ENCODE measurements at places on chromosomes 2 and 18.

GRCh38 chr18:25192065-25192464 is 159.9 kb downstream of the ZNF521 start:
- DNase-seq: no peak

DNA sequence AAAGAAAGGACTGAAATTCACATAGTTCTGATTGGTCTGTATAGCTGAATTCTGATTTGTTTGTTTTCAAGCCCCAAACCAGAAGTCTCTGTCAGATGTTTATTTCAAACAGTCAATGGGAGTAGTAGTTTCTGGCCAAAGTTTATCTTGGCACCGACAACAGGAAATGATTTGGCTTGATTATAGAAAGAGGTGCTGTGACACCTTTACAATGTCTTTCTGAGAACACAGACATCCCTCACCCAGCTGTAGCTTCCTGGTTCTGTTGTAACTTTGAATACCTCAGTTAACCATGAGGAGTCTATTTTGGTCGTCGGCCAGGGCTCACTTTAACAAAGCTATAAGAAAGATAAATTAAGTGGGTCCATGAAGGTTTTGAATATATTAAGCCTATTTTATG is 545.0 kb upstream of the ZNF804A start:
- DNase-seq: no peak

DNA sequence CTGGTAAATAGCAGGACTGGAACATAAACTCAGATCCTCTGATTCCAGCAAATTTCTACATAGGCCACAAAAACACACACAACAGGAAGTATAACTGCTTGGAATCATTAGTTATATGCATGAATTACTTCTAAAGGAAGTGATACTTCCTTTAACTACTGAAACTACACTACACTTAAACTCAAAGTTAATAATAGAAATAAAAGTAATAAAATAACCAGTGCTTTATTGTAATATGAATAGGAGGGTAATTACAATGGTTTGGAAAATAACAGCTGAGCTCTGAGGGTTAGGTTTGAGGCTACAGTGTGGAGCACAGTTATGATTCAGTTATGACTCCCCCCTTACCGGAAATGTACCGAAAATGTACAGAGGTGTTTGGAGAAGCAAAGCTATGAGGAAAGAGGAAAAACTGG is 18.5 kb upstream of the POLI start:
- no peak for DNase-seq

DNA sequence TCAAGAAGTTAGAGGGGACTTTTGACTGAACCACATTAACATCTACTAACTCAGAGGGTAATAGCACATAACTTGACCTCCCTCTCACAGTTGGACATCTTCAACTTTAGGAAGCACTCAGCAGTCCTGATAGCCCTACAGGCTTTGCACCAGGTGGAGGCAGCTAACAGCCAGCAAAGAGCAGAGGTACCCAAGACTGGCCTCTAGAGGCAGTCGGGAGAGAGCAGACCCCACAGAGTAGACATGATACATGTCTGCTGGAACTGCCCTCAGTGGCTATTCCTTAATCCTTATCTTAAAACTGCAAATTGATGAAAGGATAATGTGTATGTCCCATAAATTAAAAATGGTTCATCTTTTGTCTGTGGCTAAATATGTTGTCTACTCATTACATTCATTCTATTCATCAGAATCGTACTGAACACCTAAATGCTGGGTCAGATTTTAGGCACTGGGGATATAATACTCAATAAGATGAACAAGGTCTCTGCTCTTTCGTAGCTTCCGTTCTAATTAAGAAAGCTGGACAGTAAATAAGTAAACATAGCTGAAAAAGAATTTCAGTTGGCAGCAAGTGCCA is 49.8 kb downstream of the CAB39 start:
- no peak for DNase-seq

DNA sequence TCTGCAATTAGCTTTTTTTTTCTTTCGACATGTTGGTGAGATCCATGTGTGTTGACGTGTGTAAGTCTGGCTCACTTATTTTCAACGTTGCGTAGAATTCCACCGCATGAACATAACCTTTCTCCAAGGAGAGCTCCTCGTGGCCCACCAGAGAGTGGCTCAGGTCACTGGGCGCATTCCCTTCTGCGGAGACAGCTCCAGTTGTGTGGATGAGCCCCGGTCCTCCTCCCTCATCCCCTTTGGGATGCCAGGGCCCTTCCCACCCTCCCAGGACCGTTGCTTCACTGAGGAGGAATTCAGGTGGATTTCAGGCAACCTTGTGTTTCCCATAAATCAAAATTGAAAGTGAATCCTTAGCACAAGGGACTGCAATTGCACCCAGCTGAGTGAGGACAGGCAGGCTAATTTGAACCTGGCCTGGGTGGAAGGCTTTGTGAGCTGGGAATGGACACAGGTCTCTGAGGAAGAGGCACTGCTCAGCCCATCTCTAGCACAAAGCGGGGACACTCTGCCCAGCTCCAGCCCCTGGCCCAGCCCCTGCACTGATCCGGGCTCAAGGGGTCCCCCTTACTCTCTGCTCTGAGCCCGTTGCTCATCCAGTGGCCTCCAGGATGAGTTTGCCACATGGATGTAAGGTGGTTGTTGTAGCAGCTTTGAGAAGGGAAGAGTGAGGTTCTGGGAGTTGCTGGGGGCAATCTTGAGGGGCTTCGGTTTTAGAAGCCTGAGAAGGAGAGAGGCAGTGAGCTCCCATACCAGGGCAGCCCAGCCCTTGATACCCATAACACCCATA is 57.8 kb upstream of the HAAO start:
- no peak for DNase-seq

DNA sequence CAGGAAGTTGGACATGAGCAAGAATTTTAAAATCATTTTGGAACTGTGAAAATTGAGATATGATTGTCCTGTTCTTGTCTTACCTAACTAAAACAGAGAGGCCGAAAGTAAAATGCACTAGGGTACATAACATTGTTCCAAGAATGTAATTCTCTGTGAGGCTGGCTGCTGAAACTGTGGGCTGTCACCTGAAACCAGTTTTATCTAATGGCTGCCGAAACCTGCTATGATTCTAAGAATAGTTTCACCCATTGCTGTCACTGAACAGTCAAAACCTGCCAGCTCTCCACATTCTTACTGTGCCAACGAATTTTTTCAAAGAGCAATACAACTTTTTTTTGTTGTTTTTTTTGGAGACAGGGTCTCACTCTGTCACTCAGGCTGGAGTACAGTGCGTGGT is 119.3 kb upstream of the ZSWIM2 start:
- no peak for DNase-seq

DNA sequence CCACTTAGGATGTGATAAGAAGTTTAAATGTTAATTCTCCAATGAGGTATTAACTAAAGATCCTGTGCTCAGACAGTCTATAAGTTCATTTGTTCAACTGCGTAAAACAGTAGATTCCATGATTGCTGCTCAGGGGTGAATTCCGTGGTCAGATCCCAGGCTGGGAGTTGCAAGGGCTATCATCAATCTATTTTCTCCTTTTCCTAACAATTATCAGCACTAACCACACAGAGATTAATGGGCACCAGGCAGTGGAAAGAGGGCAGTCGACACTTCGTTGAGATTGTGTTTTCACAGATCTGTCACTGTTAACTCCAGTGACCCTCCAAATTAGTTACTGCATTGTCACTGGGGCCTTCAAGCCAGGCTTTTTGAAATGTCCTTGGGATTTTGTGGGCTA is 154.1 kb upstream of the SPRED2 start:
- no peak for DNase-seq

- no peak for DNase-seq
These were observed 6.6 kb upstream of the NCK2 start for GRCh38 chr2:105737980-105738657.

GRCh38 chr2:75607400-75607798 is 39.2 kb upstream of the MRPL19 start:
- no peak for DNase-seq

DNA sequence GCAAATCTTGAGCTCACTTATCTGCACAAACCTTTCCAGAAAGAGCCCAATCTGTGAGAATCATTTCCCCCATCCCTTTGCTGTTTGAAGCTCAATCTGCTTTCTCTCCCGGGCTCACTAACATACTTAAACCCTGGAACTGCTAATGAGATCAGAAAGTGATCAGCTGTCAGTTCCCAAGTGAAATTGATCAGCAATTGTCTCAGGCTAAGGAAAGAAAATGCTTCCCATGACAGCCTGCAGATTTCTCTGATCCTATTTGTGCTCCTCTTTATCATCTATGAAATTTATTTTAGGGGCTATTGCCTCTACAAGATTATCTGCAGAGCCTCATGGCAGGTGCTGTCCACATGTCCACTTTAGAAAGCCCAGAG is 239.0 kb upstream of the CXCR4 start:
- DNase-seq: no peak

DNA sequence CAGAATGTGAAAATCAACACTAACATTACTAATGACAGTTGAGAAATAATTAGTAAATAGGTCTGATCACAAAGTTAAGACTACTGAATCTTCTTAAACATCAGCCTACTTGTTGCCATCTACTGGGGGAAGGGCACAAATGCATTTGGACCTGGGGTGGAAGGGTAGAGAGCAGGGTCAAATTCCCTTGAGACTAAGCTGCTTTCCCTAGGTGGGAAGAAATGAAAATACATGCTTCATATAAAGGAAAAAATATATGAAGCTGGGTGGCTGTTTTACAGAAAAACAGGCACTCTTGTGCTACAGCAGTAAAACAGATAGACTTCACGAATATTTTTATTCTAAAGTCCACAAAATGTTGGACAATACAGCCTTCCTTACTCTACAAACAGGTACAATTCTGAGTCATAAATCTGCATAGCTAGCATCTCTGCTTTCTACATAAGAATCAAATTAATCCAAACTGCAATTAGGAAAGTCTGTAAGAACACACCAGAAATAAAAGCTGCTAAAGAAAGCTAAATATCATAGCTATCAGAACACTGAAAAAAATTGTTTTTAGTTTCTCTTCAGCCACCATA is 10.9 kb downstream of the TRIP12 start:
- no peak for DNase-seq

DNA sequence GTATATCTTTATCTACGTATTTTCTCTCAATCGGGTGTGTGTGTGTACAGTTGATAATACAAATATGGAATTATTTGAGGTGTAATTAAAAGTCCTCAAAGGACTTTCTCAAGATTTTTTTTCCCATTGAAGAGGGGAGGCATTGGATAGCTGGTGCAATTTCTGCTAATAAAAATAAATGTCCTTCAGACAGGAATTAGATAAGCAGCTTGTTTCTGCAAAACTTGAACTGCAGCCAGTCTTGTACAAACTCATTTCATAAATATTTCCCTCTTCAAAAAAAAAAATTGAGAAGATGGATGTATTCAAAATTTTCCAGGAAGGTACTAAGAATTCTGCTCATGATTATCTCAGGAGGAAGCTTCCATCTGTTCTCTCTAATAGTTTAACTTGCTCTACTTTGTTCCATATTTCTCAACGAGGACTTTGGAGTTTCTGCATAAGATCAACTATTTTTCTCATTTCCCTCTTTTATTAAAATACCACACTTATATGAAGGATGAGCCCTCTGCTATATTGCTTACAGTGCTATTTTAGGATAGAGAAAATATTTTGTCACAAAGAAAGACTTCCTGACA is 33.0 kb upstream of the GLS start:
- no peak for DNase-seq

- DNase-seq: no peak
These were observed 195.9 kb upstream of the DTNA start for GRCh38 chr18:34514238-34514637.

- no peak for DNase-seq
These were observed 488.7 kb upstream of the SLC39A10 start for GRCh38 chr2:195168369-195168768.

GRCh38 chr2:20450201-20450999 is 3.5 kb downstream of the RHOB start:
- no peak for DNase-seq

DNA sequence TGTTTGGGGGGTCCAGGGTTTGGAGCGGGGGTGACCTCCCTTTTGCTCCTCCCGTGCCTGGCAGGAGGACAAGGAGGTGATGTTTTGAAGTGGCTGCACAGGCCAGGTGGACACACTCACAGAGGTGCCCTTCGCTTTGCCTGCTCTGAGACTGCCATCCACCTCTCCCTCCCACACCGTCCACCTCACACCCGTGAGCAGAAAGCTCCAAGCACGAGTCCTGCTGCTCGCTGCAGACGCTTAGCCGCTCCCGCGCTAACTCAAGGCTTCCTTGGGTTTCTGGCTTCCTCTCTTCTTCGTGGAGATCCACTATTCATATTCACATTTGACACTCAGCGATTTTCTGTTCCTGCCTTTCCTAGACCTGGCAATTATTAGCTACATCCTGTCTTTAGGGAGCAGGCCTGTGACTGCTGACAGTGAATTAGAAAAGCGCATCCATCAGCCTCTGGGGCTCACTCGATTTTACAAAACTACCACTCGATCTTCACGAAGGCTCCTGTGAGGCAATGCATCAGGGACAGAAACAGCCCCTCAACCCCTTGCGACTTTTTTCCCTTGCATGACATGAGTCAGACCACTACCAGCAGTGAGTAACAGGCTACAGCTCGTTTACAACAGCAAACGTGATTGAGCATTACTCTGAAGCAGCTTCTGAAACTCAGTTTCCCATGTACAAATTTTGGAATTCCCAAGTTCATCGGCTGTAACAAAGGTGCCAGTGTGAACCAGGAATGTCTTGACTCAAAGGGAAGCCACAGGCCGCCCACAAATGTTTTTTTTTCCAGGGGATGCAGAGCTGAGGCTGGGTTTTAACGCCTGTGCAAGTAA is 238.7 kb upstream of the SOX11 start:
- no peak for DNase-seq

GRCh38 chr18:42514512-42514911 is 559.5 kb downstream of the PIK3C3 start:
- DNase-seq: no peak

DNA sequence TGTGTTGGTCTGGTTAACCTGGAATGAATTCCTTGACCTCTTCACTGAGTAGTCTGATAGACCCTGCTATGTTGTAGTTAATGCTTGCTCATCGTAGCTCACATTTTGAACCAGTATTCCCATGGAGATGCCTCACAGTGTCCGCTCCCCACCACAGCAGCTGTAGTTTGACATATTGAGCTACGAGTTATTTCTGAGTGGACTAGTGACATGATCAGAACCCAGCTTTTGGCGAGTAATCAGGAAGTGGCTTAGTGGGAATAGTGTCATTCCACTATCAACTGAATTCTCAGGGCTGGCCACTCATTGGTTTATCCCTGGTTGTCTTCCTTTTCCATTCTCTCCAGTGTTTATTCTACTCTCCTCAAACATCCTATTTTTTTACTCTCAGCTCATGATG is 102.7 kb downstream of the MYO1B start:
- no peak for DNase-seq

DNA sequence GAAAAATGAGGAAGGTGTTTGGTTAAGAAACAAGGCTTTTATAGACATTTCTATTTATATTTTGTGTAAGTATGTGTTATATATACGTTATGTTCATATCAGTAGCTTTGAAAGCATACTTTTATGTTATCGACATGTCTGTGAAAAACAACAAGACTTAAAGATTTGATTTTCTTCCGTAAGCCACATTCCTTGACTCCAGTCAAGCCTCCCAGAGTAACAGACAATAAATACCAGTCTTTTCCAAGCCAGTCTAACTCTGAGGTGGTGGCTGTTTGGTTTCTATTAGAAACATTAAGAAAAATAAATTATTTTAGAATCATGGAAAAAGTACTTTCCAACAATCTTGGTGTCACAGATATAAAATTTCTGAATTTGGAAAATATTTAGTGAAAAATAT is 16.3 kb upstream of the ITGAV start:
- no peak for DNase-seq

Measured in renal cortex interstitium (tissue), 15 donors.